GM06990 (cell line): ENCODE measurements at places on chromosomes 13 and 19.

DNA sequence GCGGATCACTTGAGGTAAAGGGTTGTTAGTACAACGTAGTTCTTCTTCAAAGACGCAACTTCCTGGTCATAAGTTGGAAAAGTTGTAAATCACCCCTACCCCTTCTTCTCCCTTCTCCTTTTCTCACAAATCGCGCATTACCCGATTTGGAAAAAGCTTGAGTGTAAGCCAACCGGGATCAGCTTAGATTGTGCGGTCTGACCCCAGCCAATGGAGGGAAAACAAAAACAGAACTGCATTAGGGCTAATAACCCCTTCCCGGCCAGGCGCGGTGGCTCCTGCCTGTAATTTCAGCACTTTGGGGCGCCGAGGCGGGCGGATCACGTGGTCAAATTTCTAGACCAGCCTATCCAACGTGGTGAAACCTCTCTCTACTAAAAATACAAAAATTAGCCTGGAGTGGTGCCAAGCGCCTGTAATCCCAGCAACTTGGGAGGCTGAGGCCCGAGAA lies 806 bp downstream of the ZNF90 start:
- no peak for DNase-seq

GRCh38 chr19:16405797-16406196 lies 66.0 kb downstream of the EPS15L1 start:
- no peak for DNase-seq

DNA sequence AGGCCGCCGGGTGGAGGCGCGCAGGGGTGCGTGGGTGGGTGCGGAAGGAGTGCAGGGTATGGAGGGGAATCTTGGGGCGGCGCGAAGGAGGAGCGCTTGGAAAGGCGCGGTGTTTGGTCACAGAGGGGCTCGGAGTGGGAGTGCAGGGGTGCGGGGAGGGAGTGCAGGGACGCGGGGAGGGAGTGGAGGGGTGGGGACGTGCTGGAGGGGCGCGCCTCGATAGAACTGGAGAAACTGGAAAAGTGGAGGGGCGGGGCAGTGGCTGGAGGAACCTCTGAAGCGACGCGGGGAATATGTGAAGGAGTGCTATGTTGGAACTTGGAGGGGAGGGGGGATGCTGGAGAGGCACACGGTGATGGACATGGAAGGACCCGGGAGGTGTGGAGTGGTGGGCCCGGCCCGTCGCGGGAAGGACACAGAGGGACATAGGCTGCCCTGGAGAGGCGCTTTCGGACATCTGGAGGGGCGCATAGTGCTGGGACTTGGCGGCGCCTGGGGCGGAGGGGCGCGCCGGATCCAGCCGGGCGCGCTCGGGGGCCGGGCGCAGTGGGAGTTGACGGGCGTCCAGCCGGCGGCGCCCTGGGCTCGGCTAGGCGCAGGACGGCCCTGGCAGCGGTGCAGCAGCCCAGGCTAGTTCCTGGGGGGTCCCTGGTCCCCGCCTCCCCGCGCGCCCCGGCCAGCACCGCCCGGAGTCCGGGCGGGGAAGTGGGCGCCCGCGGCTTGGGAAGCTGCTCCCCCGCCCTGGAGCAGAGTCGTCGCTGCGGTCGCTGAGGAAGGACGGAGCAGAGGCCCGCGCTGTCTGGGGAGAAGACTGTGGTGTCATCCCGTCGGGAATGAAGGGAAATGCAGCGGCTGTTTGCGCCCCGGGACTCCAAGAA lies 20.8 kb upstream of the SGCG start:
- DNase-seq: no peak

DNA sequence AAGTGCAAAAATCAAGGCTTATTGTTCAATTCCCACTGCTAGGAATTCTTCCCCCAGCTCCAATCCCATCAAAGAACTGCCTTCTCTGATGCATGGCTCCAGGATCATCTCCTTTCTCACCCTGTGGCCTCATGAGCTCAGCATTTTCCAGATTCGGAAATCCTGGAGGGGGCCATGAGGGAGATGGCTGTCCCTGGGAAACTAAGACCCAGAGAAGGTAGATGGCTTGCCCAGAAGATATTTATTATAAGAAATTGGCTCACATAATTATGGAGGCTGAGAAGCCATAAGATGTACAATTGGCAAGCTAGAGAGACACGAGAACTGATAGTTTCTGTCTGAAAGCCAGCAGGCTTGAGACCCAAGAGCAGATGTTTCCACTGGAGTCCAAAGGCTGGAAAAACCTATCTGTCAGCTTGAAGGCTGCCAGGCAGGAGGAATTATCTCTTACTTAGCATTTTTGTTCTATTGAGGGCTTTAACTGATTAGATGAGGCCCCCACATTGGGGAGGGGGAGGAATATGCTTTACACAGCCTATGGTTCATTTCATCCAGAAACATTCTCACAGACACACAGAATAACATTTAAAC lies 58.6 kb downstream of the GADD45B start:
- no peak for DNase-seq

DNA sequence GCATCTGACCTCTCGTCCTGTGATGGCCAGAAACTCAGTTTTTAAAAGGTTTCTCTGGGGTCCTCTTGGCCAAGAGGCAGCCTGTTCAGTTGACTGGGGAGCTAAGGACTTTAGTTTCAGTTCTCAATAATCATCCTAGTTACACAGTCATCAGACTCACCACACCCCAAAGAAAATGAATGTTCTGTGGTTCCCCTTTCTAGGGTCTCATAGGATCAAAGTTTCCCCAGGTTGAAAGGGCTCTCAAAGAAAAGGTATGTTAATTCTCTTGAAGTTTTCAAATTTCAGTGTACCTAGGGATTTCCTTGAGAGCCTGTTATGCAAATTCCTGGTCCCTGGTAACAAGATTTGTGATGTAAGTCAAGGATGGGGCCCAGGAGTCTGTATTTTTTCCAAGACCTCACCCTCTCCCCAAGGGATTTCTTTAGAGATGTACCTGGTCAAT lies 94.9 kb downstream of the FAM216B start:
- peak; percentile 62 for DNase-seq

DNA sequence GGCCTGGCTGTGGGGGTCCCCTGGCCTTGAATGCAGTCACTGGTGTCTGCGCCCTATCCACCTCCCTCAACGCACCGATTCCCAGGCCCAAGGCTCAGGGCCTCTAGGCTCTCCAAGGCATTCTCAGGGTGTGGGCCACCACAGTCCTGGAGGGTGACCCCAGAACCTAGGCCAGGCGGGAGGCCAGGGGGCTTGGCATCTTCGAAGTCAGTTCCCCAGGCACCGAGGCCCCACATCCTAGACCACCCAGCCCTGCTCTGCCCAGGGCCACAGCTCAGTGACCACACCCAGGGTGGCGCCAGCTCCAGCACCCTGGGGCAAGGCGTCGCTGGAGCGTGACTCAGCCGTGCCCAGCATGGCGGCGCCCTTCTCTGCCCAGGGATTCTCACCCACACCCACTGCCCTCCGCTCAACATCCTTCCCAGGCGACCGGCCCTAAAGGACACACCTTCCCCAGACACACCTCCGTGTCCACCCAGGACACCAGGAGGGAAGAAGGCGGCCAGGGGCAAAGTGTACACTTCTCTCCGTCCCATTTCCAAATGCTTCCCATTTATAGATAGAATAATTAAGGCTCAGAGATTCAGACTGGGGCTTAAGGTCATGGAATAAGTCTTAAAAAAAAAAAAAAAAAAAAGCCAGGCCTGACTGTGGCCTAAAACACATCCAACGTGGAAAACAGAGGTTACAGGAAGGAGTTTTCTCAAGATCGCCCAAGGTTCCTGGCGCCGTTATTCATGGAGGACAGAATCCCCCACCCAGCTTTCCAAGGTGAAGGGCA lies 36.4 kb upstream of the NANOS3 start:
- no peak for DNase-seq
